ENCODE measurements at places on chromosomes 7 and 10.

DNA sequence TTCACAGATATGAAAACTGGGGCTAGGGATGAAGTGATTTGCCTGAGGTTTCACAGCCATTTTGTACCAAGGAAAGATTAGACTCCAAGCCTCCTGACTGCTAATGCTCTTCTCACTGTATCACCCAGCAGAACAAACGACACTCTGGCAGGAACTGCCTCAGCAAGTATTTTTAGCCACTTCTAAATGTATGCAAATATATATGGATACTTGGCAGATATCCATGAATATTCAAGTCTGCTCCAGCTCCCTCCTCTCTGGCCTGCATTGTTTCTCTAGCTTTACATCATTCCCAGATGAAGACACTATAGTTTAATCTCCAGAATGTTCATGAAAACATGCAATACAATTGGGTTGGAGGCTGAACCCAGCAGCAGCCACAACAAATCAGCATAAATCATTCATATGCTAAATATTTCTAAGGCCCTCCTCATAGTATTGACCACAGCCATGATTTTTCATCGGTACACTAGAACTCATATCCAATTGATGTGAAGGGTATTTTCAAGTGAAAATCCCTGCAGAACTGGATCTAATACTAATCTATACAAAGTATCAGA lies 65.5 kb downstream of the HPSE2 start:
- DNase-seq: no peak

DNA sequence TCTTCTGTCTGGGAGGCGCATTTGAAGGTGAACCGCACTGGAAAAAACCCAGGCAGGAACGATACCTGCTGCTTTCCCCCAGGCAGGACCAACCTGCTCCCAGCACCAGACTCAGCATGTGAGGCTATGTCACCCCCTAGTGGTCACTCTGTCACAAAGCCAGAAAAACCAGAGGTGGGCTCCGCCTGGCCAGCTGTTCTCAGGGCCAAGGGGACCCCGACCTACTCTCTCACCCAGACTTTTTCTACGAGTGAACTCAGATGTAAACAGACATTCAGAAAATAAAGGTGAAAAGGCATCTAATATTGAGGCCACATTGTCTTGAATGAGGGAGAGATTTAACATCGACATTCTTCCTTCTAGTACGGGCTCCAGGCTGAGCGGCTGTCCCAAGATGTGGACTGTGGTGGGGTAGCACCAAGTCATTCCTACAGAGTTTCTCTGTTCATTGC lies 117.3 kb downstream of the PRKAG2 start:
- DNase-seq: peak; percentile 33

- DNase-seq: no peak
Observed at GRCh38 chr7:139731802-139732470, 45.9 kb downstream of the HIPK2 start.

DNA sequence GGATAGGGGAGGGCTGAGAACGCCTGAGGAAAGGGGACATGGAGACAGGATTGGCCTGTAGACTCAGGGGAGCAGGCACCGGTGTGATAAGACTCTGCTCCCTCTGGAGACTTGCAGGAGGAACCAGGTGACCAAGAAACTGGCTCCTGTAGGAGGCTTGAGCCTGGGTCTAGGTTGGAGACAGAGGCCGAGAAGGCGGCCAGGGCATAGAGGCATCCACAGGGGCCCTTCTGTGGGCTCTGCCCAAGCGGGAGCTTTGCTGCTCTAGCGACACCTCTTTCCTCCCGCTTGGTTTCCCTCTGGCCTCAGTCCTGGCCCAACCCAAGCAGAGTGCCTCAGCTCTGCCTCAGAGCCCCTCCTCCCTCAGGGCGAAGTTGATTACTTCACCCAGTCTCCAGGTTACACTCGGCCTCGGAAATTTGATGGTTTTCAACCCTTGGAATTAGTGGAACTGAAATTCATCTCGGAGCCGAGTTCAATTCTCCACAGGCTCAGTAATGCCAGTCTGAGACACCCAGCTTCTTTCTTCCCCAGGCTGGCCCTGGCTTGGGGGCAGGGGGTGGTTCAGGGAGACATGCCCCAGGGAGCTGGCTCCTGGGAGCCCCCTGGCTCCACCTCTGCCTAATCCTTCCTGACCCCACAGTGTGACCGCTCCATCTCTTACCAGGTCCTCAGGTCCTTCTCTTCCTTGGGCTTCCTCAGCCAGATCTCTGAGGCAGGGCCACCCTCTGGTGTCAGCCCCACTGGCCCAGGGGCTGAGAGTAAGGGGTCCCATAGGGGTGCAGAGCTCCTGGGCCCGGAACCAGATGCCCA lies 60.4 kb downstream of the PAX2 start:
- no peak for DNase-seq

- no peak for DNase-seq
Observed at GRCh38 chr7:106169821-106170610, 57.9 kb upstream of the SYPL1 start.

DNA sequence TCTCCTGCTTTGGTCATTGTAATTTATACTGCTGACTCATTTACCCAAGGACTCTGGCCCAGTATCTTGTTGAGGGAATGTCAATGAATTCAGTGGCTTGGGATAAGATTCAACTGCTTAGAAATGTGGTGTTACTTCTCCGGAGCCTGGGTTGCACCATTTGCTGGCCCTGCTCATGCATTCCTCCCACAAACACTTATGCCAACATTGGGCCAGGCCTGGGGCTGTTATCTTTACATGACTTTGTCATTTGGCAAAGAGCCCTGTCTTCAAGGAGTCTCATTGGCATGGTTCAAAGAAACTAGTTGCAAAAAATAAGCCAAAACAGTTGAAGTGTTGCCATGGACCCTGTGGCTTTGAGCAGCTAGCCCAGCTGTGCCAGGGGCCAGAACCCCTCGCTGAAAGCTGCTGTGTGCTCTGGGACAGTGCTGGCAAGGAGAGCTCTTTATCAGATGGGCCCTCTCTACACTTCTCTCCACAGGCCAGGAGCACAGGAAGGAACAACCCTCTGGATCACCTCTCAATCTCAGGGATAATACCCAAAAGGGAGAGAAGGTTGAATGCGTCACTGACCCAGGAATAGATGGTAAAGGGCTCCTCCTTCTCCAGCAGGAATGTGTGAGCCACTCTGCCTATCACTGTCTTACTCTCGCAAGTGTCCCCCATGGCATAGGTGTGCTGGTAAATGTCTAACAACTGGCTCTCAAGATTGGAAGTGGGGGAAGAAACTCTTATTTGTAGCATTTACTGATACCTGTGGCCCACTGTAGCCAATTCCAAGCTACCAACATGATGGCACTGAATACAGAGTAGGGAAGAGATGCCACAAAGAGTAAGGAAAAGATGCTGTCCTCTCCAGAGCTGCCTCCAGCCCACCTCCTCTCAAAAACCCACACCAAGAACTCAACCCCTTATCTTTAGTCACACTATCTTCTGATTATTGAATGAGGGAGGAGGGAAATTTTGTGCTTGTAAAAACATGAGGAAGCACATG lies 23.5 kb upstream of the PDE1C start:
- DNase-seq: no peak

GRCh38 chr10:33800545-33800944 lies 466.1 kb upstream of the NRP1 start:
- DNase-seq: no peak

GRCh38 chr7:23617482-23617881 lies 20.3 kb downstream of the CCDC126 start:
- DNase-seq: no peak

- DNase-seq: no peak
Observed at GRCh38 chr7:101875283-101875846, 57.9 kb downstream of the CUX1 start.

- DNase-seq: no peak
Observed at GRCh38 chr7:104206841-104207240, 972 bp downstream of the ORC5 start.

DNA sequence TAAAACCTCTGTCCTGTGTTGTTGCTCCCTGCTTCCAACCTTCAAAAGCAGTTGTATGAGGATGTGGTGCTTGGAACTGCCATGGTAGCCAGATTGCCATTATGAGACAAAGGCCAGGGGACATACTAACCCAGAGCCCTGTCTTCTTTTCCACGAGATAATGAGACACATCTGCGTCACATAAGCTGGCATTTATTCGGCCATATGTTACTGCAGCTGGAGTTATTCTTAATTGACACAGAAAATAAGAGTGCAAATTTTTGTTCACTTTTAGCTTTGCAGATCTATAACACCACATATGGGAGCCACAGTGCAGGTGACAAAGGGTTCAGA lies 15.5 kb upstream of the PDLIM1 start:
- no peak for DNase-seq

DNA sequence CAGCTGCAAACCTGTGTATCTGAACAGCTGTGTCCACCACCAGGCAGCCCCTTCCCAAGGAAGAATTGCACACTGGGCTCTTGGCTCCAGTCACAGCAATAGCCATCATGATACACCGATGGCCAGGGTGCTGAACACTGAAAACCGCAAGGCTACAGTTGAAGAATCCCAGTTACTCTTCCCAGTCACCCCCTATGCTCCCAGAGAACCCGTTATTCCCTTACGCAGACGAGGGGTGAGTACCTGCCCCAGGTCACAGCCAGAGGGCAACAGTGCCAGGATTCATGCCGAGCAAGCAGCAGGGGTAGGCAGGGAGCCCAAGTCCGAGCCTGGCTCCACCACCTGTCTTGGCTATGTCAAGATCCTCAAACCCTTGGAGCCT lies 57.8 kb downstream of the RASGEF1A start:
- no peak for DNase-seq

Measured in NCI-H2171 (cell line).